ENCODE measurements at places on chromosomes 7 and 10.
A peak's percentile ranks its signal among the peaks of the same experiment; 100 is the strongest.

GRCh38 chr10:120580918-120581895 lies 124.2 kb downstream of the PLPP4 start:
- no peak for DNase-seq

- DNase-seq: no peak
Measured at GRCh38 chr10:34094146-34094696, 720.9 kb downstream of the PARD3 start.

DNA sequence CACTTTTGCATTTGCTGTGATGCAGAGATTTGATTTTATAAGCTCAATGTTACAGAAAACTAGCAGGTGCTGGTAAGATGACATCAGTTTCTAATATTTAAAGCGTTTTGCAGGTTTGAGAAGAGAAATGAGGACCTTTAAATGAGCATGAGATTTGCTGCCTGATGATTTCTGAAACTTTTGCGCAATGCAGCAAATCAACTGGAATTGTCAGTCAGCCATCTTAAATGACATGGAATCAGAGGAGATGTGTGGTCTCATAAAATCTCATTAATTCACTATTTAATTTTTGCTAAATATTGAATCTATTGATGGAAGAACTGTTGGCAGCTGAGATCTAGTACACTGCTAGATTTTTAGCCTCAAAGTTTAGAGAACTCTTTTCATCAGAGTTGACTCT lies 3.9 kb downstream of the RBM17 start:
- no peak for DNase-seq

DNA sequence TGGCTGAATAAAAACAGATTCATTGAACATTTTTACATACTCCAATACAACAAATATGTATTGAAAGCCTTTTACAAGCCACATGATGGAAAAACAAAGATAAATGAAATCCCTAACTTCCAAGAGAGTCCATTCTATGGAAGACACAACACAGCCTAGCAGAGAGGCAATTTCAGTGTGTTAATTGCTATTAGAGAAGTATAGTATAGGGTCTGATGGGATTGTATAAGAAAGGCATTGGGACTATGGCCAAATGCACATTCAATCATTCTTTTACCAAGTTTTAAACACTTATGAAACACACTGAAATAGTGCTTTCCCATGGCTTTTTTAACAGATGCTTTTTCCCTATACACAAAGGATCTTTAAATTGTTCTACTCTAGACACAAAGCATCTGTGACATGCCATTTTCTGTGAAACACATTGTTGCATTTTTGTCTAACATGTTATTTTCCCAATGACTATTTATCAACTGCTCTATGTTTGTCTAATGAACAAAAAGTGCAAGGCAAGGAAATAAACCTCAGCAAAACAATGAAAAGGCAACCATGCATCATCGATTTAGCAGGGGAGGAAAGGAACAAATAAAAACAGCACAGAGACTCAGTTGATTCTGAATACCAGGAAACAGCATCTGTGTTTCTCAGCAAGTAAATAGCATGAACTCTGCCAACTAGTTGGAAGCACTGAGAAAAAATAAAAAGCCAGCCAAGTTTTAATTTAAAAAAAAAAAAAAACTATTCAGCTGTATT lies 42.4 kb upstream of the PHYHIPL start:
- DNase-seq: no peak

- no peak for DNase-seq
Measured at GRCh38 chr7:9869566-9869965, 1104.1 kb upstream of the PHF14 start.

DNA sequence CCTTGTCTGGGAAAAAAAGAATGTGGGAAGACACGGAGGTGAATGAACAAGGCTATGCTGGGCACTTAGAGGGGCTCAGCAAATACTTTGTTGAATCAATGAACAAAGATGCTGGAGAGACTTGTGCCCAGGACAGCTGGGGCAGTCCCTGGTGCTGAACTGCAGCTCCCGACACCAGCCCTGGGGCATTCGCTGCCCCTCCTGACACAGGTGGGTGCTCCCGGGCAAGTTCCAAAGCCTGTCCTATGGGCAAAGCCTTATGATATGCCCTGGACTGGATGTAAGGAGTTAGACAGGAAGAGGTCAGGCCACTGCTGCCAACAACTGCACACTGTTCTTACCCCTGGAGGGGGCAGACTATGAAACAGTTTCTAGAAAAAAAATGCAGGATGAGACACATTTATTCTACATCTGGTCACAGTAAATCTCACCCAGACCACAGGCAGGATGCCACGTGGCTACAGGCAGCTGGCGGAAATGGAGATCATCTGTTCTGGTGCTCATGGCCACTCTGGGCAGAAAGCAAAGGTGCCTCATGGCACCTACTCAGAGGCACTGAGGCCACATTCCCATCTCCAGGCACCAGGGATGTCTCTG lies 21.9 kb upstream of the FRAT2 start:
- DNase-seq: no peak

- DNase-seq: peak; percentile 55
Measured at GRCh38 chr7:101614098-101614938, 14.8 kb downstream of the MYL10 start.

DNA sequence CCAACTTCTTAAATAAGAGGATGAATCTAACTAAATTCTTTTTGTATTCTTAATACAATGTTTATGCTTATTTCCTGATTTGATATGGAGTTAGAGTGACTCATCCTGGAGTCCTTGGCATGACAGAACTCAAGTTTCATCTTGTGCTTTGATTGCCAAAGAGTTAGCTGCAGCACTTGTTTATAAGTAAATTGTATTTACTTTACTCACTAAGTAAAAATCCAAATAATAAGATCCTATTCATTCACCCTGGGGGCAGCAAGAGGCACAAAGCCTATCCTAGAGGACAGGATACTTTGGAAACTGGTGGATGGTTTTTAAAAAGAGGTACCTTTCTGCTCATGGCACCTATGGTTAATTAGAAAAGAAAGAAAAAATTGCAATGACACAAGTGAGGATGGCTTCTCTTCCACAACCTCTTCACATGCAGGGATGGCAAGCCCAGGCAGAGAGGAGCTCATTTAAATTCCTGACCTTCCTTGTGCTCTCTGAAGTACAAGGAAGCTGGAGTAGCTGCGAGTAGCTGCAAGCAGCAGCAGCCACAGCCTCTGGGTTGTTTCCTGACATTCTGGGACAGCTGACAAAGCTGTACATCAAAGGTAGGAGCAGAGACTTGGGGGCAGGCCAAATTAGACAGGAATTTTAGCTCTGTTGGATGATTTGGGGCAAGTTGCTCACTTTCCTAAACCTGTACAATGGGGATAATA lies 28.5 kb upstream of the CROT start:
- DNase-seq: no peak

- no peak for DNase-seq
Measured at GRCh38 chr7:79787623-79788022, 334.2 kb upstream of the MAGI2 start.

DNA sequence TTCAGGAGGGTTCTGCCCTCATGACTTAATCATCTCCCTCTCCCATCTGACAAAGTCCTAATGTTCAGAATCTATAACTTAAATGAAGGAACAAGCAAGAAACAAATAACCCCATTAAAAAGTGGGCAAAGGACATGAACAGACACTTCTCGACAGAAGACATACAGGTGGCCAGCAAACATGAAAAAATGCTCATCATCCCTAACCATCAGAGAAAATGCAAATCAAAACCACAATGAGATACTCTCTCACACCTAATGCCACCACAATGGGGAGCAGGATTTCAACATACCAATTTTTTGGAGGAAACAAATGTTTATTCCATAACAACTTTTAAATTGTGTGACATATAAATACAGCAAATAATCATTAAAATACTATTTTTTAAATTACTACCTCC lies 3.0 kb upstream of the HTR7 start:
- DNase-seq: no peak

DNA sequence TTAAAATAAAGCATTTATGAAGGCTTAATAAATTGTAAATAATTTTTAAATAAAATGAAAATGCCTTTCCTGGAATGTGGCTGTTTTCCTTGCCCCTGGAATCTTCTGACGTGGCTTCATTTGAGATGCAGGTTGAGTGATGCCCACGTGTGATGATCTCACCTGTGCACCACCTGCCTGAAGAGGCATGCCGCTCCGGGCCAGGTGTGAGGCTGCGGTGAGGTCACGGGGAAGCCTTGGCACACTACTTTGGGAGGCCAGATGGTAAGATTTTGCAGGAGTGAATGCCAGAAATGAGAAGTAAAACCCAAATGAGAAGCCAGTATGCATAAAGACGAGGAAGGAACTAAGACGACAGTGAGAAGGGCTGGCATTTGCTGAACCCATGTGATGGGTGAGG lies 36.2 kb downstream of the GOT1 start:
- DNase-seq: no peak
